Thoracic aorta (tissue), 2 donors: ENCODE measurements at places on chromosomes 1 and 21. TPM values are rescaled to one million over a fixed set of nuclear protein-coding genes. Genes with fewer than 3 reads are reported as not detected.

The ADAR gene
- 86.1 TPM for total RNA-seq

The DVL1 gene
- total RNA-seq: 66.2 TPM

The ERICH3 gene
- not detected for total RNA-seq

The CLEC20A gene
- not detected for total RNA-seq

GRCh38 chr1:22930240-22930912 lies 42.3 kb downstream of the LACTBL1 start:
- H3K4me3 ChIP-seq: no peak overlapping the region
- no peaks in the 10 kb centered on the region for H3K4me1 ChIP-seq
- no peak for DNase-seq

GRCh38 chr21:19529031-19529430 lies 1125.4 kb upstream of the TMPRSS15 start:
- no peaks in the 10 kb centered on the region for H3K27me3 ChIP-seq
- H3K4me1 ChIP-seq: no peaks in the 10 kb centered on the region
- H3K36me3 ChIP-seq: no peaks in the 10 kb centered on the region

DNA sequence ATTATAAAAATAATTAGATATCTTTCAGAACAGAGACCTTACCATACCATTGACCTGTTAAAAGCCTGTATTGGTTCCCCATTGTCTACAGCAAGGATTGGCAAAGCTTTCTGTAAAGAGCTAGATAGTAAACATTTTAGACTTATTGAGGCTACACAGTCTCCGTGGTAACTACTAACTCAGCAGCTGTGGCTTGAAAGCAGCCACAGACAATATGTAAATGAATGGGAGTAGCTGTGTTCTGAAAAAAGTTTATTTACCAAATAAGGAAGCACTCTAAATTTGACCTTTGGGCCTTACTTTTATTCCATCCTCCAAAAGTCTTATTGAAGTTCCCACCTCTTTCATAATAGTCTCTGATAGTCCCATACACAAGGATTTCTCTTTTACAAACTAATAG lies 39.7 kb downstream of the NUP210L start:
- no peaks in the 10 kb centered on the region for H3K4me1 ChIP-seq
- no peaks in the 10 kb centered on the region for H3K27me3 ChIP-seq
- H3K36me3 ChIP-seq: no peaks in the 10 kb centered on the region
- no peak overlapping the region for H3K4me3 ChIP-seq
- no peak overlapping the region for H3K27ac ChIP-seq

DNA sequence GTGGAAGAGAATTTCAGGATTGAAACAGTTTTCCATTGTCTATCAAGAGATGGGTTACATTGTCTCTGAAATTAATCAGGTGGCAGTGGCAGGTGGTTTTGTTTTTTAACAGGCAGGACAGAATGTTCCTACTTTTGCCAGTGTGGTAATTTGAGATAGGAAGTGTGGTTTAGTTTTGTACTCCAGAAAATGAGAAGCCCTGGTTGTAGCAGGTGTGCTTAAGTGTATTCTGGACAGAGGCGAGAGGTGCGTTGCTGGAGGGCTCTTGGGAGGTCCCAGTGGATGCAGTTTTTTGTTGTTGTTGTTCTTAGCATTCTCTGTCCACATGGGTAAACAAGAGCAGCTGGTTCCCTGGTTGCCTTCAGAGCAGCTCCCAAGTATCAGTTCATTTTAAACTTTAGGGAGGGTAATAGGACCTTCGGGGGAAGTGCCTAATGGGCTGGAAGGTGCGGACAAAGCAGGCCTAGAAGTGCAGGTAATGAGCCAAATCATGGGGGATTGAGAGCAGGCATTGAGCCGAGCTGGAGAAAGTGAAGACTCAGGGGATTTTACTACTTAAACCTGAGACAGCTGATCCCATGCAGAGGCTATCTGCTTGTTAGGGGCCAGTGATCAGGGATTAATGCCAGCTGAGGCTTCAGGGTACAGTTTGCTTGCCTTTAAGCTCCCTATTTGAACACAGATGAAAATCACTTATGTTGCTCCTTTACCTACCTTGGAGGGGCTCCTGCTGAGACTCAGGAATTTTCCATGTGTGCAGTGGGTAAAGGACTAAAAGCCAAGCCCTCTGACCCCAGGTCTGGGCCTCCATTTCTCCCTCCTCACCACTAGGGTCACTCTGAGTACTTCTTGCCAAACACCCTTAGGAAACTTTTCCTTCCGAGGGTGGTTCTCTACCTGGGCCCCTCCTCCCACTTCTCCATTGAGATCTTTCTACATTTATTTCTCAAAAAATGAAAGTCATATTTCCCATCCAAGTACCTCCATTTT lies 6.1 kb downstream of the PFKFB2 start:
- H3K4me1 ChIP-seq: no peaks in the 10 kb centered on the region
- no peak for DNase-seq
- no peak overlapping the region for H3K27ac ChIP-seq
- H3K4me3 ChIP-seq: no peak overlapping the region
- no peaks in the 10 kb centered on the region for H3K27me3 ChIP-seq

DNA sequence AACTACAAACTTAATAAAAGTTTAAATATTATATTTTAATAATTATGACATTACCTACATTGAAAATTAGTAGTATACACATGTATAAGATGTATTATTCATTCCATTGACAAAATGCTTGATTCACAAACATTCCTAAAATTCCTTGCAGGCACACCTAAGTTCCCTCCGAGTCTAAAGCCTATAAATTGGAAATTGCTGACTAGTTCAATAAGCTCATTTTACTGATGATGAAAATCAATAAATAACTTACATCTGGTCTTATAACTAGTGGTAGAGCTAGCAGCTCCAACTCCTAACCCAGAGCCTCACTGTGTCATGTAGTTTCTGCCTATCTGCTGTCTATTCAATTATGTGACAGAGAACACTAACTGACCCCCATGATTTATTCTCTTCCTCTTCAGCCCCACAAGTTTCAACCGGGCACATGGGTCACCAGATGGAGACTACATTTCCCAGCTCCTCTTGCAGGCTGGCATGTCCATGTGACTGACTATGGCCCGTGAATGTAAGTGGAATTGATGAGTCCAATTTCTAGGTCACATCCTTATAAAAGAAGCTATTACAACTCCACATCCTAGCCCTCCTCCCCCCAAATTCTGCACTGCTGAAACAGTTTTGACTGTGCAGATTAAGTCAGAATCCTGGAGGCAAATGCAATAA lies 29.6 kb upstream of the LRRC8D start:
- no peak for DNase-seq
- H3K27me3 ChIP-seq: no peaks in the 10 kb centered on the region
- no peak overlapping the region for H3K4me3 ChIP-seq
- H3K27ac ChIP-seq: no peak overlapping the region
- no peaks in the 10 kb centered on the region for H3K4me1 ChIP-seq
- H3K36me3 ChIP-seq: no peaks in the 10 kb centered on the region

DNA sequence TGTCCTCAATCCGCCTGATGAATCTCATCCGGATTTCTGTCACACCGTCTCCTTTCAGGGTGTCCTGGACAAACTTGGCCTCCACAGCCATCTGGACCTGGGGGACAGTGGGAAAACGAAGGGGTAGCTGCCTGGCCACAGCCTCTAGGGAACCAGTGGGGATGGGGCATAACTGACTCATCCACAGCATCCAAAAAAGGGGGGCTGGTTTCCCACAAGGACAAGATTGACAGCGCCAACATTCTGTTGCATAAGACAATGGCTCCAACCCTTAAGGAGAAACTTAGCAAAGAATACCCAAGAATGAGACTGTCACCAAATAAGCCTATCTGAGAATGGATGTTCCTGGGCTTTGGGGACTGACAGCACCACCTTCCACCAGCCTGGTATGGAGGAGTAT lies 12.1 kb downstream of the TRAPPC3 start:
- H3K27me3 ChIP-seq: no peaks in the 10 kb centered on the region
- no peak for DNase-seq
- peaks cover 24% of the 10 kb centered on the region for H3K36me3 ChIP-seq
- peak overlapping the region; percentile 87 for H3K27ac ChIP-seq
- H3K4me1 ChIP-seq: peaks cover 63% of the 10 kb centered on the region

DNA sequence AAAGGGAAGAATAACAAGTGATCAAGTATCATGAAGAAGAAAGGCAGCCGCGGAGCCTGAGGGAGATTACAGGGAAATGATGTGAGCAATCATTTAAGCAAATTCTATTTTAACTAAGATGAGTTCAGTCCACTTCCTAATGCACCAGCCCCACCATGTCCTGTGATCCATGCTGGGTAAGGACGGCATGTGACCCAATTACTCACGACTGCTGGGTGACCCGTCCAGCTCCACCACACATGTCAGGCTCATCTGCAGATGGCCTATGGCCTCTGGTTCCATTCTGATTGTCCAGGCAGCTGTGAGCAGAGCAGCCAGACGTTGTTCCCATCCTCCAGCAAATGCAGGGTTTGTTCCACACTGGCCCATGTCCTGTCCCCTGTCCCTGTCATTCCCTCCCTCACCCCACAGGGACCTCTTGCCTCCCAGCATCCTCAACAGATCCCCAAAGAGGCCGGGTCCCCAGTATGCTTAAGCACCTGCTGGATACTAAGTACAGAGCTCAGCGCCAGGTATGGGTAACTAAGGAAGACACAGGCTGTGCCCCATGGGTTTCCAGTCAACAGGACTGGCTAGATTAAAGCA lies 87.9 kb downstream of the MATN1 start:
- H3K36me3 ChIP-seq: no peaks in the 10 kb centered on the region
- DNase-seq: no peak
- no peaks in the 10 kb centered on the region for H3K27me3 ChIP-seq
- H3K4me3 ChIP-seq: no peak overlapping the region

- no peak overlapping the region for H3K4me3 ChIP-seq
- no peak for DNase-seq
- H3K36me3 ChIP-seq: no peaks in the 10 kb centered on the region
- H3K27me3 ChIP-seq: no peaks in the 10 kb centered on the region
- no peak overlapping the region for H3K27ac ChIP-seq
Observed at GRCh38 chr1:154863315-154864174, 6.5 kb downstream of the KCNN3 start.

DNA sequence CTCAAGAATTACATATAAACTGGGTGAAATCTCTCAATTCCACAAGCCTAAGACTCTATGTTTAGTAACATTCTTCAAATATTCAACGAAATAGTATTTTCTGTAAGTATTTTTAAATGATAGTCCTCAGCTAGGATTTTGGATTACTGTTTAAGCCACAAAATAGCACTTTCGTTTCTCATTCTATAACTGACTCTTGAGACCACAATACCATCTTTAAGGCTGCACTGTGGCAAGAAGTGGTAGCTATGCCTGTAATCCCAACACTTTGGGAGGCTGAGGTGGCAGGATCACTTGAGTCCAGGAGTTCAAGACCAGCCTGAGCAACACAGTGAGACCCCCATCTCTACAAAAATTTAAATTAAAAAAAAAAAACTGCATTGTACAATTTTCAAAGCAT lies 126.7 kb downstream of the CDC42BPA start:
- DNase-seq: no peak
- peaks cover 3% of the 10 kb centered on the region for H3K4me1 ChIP-seq
- no peaks in the 10 kb centered on the region for H3K36me3 ChIP-seq
- no peak overlapping the region for H3K27ac ChIP-seq

- H3K4me3 ChIP-seq: no peak overlapping the region
- DNase-seq: no peak
- no peaks in the 10 kb centered on the region for H3K27me3 ChIP-seq
- H3K27ac ChIP-seq: peak overlapping the region; percentile 39
- peaks cover 34% of the 10 kb centered on the region for H3K4me1 ChIP-seq
- H3K36me3 ChIP-seq: no peaks in the 10 kb centered on the region
Observed at GRCh38 chr1:192907545-192908243, 98.9 kb downstream of the RGS2 start.

GRCh38 chr1:23456226-23456625 lies 27.8 kb downstream of the ASAP3 start:
- H3K4me3 ChIP-seq: no peak overlapping the region
- H3K4me1 ChIP-seq: peaks cover 10% of the 10 kb centered on the region
- H3K36me3 ChIP-seq: no peaks in the 10 kb centered on the region

DNA sequence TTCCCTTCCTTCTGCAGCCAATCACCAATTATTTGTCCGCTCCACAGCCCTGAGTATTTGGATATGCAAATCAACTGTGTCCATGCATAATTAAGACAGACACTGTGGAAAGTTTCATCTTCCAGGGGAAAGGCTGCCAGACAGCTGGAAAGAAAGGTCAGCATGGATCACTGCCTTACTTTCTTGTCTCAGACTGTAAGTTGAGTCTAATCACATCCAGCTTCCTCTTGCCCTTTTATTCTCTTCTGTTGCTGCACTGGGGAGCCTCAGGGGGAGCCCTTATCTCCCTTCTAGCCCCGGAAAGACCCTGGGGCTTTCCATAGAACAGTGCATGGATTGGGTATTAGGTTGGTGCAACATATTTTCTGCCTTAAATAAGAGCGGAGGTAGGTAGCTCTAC lies 182.9 kb downstream of the OMA1 start:
- no peaks in the 10 kb centered on the region for H3K36me3 ChIP-seq
- no peak overlapping the region for H3K27ac ChIP-seq
- H3K4me1 ChIP-seq: no peaks in the 10 kb centered on the region
- no peak for DNase-seq
- no peaks in the 10 kb centered on the region for H3K27me3 ChIP-seq
- H3K4me3 ChIP-seq: no peak overlapping the region

DNA sequence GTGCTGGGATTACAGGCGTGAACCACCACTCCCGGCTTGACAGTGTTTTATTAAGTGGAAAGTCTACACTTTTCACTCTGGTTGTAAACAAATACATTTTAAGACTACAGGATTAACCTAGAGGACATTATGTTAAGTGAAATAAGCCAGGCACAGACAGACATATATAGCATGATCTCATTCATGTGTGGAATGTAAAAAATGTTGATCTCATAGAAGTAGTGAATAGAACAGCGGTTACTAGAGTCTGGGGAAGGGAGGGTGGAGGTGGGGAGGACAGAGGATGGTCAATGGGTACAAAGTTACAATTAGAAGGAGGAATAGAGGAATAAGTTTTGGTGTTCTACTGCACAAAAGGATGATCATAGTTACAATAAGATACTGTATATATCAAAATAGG lies 16.9 kb downstream of the CTH start:
- DNase-seq: no peak
- no peak overlapping the region for H3K27ac ChIP-seq
- peaks cover 8% of the 10 kb centered on the region for H3K36me3 ChIP-seq
- no peaks in the 10 kb centered on the region for H3K27me3 ChIP-seq
- H3K4me1 ChIP-seq: no peaks in the 10 kb centered on the region

DNA sequence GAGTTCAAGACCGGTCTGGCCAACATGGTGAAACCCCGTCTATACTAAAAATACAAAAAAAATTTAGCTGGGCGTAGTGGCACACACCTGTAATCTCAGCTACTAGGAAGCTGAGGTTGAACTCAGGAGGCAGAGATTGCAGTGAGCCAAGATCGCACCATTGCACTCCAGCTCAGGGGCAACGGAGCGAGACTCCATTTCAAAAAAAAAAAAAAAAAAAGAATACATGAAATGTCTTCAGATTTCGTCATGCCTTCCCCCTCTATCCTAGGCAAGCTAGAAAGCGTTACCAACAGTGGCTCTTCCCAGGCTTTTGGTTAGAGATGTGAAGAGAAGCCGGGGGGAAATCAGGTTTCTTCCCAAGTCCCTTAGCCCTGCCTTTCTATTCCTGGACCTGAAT lies 3.6 kb downstream of the TFF1 start:
- no peak overlapping the region for H3K4me3 ChIP-seq
- H3K36me3 ChIP-seq: no peaks in the 10 kb centered on the region
- no peak for DNase-seq
- no peak overlapping the region for H3K27ac ChIP-seq
- H3K4me1 ChIP-seq: no peaks in the 10 kb centered on the region
- H3K27me3 ChIP-seq: no peaks in the 10 kb centered on the region

GRCh38 chr21:42850866-42851391 lies 28.4 kb downstream of the WDR4 start:
- no peak for DNase-seq
- H3K27me3 ChIP-seq: no peaks in the 10 kb centered on the region
- no peak overlapping the region for H3K4me3 ChIP-seq

- H3K27me3 ChIP-seq: no peaks in the 10 kb centered on the region
- H3K27ac ChIP-seq: no peak overlapping the region
- H3K4me3 ChIP-seq: no peak overlapping the region
- H3K4me1 ChIP-seq: no peaks in the 10 kb centered on the region
Observed at GRCh38 chr1:222392556-222392955, 155.3 kb downstream of the HHIPL2 start.
